ENCODE measurements at places on chromosomes 13 and 19. TPM values are rescaled to one million over a fixed set of nuclear protein-coding genes. Genes with fewer than 3 reads are reported as not detected.

The PTGER1 gene
- 0.23 TPM for total RNA-seq

The SPACA4 gene
- total RNA-seq, result not detected

The CGB1 gene
- not detected for total RNA-seq

The CALR3 gene
- not detected for total RNA-seq

The MYO9B gene
- total RNA-seq, result 171 TPM

The CRB3 gene
- total RNA-seq, result 0.55 TPM

The INSL3 gene
- 4.1 TPM for total RNA-seq

The DHX34 gene
- total RNA-seq, result 15.0 TPM

The PTGIR gene
- total RNA-seq, result 29.1 TPM

All from T-helper 2 cell treated with Interferon-gamma antibody and Interleukin-4, amounts not matched to agents 100 ng/mL and 5 ng/mL, for 36 hours (primary cell).